Transverse colon (tissue), 4 donors: ENCODE measurements at places on chromosomes 13 and 19.

DNA sequence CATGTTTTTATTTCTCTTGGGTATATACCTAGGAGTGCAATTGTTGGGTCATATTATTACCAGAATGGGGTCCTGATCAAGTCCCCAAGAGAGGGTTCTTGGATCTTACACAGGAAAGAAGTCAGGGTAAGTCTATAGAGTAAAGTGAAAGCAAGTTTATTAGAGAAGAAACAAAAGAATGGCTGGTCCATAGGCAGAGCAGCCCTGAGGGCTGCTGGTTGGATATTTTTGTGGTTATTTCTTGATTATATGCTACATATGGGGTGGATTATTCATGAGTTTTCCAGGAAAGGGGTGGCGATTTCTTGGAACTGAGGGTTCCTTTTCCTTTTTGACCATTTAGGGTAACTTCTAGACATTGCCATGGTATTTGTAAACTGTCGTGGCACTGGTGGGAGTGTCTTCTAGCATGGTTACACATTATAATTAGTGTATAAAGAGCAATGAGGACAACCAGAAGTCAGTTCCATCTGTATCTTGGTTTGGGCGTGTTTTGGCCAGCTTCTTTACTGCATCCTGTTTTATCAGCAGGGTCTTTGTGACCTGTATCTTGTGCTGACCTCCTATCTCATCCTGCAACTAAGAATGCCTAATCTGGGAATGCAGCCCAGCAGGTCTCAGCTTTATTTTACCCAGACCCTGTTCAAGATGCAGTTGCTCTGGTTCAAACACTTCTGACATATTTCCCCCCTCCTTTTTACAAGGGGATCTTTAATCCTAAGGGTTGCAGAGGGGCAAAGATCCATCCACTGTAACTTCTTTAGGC, 41.1 kb downstream of the CEACAM1 start:
- DNase-seq = no peak

GRCh38 chr19:10780368-10780767, 55.6 kb downstream of the TMED1 start:
- DNase-seq = peak; percentile 42

DNA sequence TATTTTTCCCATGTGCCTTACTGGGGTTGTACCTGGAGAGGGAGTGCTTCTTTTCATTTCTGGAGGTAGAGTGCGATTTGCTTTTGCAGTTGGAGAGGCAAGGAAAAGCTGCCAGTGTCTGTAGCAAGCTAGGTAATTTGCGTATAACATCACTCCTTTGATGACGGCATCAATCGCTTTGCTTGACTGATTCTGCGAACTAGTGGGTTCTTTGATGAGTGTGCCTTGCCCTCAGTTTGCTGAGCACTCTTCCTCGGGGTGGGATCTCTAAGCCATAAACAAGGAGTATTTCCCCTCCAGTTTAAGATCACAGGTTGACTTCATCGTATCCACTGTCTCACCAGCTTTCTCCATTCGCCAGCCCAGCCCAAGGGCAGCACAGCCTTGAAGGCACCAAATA, 344.5 kb downstream of the KCNRG start:
- DNase-seq = no peak

- no peak for DNase-seq
Observed at GRCh38 chr13:94020833-94021232, 458.6 kb downstream of the DCT start.

DNA sequence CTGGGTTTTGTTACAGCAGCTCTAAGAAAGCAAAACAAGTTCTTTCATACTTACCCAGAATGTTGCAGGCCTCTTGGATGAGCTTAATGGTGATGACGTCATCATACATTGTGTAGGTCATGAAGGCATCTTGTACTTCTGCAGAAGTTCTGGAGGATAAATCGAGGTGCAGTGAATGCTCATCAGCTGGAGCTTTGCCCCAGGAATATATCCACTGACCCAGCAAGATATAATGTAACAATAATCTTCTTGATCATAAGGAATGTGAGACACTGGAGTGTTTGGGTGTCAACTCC, 63.0 kb downstream of the C13orf42 start:
- no peak for DNase-seq

DNA sequence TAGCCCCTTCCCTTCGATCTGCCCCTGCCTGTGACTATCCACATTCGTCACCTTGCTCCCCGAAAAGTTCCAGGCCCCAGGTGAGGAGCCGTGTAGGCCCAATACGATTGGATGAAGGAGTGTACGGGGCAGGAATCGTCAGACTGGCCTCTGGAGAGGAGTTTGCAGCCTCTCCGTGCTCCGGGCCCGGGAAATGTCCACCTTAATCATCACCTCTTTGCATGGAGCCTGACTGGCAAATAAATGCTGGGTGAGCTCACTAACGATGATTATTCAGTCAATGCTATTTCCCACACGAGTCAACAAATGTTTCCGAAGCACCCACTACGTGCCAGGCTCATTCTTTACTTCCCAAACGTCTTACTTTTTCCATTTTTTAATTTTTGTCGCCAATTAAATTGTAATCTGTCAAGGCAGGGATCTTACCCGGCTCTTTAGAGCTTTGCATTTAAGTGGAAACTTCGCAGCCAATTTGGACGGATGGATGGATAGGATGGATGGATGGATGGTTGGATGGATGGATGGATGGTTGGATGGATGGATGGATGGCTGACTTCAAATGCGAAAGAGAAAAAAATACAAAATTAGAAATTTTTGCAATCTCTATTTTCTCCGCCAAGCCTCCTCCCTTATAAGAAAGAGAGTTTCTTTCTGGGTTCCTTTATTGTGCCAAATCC, 45.8 kb downstream of the TGDS start:
- no peak for DNase-seq

DNA sequence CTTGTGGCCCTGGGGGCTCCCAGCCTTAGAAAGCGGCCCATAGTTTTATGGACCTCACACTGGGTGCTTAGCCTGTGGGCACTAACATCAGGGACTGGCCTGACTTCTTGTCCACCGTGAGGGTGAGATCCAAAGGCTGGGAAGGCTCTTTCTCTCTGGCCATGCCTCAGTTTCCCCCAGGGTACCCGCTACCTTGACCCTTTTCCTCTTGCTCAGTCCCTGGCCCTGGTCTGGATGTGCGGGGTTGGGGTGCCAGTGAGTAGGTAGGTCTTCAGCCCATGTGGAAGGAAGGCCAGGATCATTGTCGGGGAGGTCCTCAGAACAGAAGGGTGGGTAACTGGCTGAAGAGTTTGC, 1.6 kb upstream of the TMEM161A start:
- DNase-seq = no peak
